ENCODE measurements at places on chromosomes 4 and X.

- no peak for DNase-seq
These were observed 25.2 kb upstream of the ASMTL start for GRCh38 chrX:1477801-1478458.

DNA sequence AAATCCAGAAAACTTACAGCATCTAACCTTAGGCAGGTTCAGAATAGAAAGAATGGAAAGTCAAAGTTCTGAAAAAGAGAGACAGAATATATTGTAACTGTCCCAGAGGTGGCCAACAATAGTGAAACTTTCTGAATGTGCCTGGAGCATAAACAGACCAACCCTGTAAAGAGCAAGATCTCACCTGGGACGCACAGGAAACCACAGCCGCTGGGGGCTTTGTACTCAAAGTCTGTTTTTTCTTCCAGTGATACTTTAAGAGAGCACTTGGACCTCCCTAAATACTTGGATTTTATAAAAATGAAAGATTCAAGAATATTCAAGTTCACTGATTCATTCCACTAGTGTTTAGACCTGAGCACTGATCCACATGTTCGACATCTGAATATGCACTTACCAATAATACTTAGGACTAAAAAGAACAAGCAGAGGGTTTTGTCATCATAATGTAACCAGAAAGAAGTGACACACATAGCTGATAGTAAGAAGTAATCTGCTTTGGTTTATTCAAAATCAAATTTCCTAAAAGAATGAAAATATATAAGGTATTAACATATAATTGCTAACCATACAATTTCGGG lies 35.3 kb downstream of the ARAP2 start:
- DNase-seq: no peak

- DNase-seq: no peak
These were observed 117.8 kb downstream of the RASGEF1B start for GRCh38 chr4:81353861-81354260.

DNA sequence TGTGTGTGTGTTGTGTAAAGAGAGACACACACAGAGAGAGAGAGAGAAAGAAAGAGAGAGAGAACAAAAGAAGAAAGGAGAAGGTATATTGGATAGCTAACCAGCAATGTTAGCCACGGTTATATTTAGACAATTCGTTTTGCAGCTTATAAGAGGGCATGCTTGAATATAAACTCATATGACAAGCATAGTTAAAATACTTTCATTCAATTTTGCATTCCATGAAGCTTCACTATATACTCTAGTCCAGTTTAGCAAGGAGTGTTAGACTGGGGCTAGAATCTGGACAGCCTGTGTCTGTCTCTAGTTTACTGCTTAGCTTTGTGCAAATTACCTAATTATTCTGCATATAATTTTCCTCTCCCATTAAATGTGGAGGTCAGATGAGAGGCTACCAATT lies 525.9 kb upstream of the ZFP42 start:
- no peak for DNase-seq

DNA sequence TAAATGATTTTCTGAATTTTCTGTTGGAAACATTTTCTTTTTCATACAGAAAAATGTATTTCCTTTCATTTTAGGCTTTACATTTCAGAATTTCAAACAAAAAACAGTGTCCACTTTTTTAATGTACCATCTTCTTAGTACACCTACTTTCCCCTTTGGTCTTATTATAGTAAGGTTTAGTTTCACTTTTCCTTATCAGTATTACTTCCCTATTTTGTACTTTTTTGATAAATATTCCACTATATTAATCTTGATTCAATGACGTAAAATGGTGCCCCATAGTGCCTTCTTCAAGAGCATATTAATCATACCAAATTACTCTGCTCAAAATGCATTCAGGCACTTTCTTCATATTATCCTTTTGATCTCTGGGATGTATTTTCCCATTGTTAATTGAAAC lies 52.5 kb downstream of the BANK1 start:
- no peak for DNase-seq

DNA sequence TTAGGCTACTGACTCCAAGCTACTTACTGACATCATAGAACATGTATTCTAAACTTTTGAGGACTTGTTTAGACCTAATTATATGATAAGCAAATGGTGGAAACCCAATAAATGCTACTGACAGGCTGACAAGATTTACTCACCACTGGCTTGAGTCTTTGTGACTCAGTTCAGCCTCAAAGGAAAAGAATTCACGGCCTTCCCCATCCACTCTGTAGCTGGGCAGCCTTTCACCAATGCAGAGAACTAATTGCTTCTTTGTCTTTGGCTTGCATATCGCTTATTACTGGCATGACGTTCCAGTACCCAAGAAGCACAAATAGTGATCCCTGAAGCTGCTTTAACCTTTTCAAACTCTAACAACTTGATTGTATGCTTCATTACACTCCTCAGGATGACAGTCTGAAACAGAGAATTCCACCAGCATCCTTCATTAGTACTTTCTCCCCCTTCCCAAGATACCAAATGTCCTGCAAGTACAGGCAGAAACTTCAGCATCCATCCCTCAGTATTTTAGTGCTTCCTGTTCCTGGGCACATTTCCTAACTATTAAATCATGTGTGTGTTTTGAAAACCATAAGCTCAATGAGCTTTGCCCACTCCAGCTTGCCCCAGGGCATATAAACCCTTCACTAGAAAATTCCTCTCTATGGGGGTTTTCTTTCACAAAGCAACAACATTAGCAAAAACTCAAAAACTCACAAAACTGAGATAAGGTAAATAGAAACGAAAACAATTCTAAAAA lies 298.1 kb upstream of the SLC7A11 start:
- no peak for DNase-seq

DNA sequence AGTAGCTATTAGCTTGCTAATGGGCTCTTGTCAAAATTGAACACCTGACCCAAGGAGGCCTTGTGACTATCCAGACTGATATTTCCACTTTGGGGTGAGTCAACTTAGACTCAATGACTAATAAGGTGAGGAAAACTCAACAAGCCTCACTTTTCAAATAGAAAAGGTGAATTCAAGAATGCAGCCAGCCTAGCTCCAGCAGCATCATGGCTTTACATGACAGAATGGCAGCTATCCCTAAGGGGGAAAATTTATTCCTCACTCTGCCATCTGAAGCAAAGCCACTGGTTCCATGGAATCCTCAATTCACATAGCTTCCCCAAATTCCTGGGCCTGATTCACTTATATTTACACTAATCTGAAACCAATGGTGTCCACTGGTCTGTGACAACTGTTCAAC lies 29.1 kb upstream of the RAB9B start:
- no peak for DNase-seq

GRCh38 chr4:78766650-78767049 lies 9.5 kb upstream of the BMP2K start:
- DNase-seq: no peak

DNA sequence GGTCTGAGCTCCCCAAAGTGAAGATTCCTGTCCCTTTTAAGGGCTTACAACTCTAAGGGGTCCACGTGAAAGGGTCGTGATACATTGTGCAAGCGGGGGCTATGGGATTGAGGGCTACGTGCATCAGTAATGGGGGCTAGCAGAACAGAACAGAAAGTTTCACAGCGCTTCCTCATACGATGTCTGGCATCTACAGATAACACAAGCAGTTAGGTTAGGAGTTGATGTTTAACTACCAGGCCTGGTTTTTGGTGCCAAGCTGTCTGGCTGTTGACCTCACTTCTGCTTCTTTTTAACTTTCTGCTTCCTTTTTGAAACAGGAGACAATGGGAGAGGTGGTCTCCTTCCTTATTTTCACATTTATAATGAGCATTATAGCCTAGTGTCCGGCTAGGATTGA lies 368.6 kb upstream of the CXorf51A start:
- no peak for DNase-seq

DNA sequence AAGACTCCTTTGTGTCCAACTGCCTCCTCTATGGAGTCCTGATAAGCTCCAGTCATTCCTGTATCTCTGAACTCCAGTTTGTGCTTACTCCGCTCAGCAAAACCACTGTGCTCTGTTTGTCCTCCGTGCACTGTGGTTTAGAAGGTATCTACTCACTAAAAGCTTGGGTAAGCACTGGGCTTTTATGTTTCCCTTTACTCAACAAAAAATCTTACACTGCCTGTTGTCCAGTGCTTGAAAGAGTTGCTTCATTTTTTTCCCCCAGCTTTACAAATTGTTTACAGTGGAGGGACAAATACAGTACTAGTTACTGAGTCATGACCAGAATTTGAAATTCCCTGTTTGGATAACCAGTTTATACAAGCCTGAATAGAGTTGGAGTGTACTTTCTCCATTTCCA lies 545.3 kb upstream of the FAT1 start:
- no peak for DNase-seq

All from Panc1 (cell line).